Activated T-cell treated with anti-CD3 and anti-CD28 coated beads for 4 hours (primary cell): ENCODE measurements at places on chromosomes 3 and 15.

GRCh38 chr15:60721257-60721626 is 242.3 kb upstream of the ICE2 start:
- DNase-seq = no peak

GRCh38 chr3:150870406-150870805 is 34.8 kb downstream of the MINDY4B start:
- DNase-seq = no peak

- DNase-seq = no peak
Measured at GRCh38 chr3:88321363-88322050, 171.7 kb downstream of the C3orf38 start.

GRCh38 chr15:85609492-85609891 is 185.2 kb downstream of the KLHL25 start:
- no peak for DNase-seq

DNA sequence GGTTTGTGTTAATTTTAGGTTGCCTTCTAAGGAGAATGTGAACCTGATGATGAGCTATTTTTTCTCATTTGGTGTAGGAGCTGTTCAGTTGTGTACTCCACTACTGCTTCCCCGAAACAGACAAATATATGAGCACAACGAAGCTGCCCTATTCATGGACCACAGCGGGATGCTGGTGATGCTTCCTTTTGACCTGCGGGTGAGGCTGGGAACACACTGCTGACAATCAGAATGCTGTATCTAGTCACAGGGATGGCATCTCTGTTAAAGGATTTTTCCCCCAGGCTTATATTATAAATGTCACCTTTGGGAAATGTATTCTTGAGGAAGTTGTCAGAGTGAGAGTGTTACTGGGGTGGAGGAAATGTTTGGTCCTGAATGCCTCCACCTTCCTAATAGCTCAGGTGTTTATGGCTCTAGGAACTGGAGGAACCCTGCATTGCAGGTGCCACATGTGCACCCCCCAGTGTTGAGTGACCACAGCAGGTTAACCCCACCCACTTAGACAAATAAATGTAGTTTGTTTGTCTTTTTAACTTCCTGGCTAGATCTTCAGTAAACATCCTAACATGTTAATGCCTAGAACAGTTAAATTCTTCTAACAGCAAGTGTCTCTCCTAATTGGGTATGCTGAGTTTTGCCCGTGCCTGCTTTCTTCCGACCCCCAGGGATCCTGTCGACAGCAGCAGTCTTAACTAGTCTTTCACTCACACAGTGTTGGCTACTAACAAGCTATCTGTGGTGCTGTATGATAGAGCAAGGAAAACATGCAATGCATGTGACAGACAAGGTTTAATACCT is 35.7 kb downstream of the SRP14 start:
- DNase-seq = no peak

DNA sequence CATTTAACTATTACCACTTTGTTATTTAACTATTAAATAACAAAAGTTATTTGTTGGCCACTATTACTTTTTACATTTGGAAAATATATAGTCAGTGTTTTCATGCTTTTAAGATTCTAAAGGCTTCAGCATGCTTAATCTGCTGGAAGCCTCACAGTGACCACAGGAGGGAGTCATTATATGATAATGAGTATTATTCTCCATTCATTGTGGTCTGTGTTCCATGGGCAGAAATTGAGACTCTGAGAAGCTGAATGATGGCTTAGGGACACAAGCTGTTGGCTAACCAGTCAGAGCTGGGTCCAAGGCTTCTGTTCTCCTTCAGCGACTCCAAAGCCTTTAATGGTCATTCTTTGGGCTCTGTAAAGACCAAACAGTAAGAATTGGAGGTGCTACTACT is 64.7 kb downstream of the BFSP2 start:
- DNase-seq = no peak

- DNase-seq = no peak
Measured at GRCh38 chr3:94693997-94694640, 631.3 kb downstream of the NSUN3 start.
